ENCODE measurements at places on chromosomes 6 and 20.

- DNase-seq, result no peak
Measured at GRCh38 chr20:618980-619379, 8.9 kb upstream of the TCF15 start.

DNA sequence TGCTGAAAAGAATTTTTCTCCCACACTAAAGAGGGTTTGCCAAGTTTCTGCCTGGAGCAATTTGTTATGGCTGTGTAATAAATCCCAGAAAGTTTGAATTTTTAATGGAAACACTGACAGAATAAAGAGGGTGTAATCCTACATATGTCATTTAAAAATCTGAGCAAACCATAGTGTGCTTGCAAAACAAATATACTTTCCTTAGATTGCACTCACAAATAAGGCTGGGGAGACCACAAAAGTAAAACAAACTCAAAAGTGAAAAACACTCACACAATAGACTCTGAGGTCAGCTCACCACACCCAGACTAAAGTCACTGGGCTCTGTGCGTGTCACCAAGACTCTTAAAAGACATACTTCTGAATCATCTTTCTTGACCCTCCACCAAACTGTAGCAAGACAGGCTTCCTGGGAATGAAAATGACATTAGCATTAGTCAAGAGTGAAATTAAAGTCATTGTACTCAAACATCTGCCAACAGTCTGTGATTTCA, 4.8 kb upstream of the ATXN1 start:
- no peak for DNase-seq

GRCh38 chr6:117552618-117553017, 49.7 kb downstream of the GOPC start:
- DNase-seq, result no peak

- DNase-seq, result no peak
Measured at GRCh38 chr6:70843328-70843918, 113.4 kb downstream of the B3GAT2 start.

GRCh38 chr20:1867495-1868260, 27.5 kb upstream of the SIRPA start:
- DNase-seq, result no peak

DNA sequence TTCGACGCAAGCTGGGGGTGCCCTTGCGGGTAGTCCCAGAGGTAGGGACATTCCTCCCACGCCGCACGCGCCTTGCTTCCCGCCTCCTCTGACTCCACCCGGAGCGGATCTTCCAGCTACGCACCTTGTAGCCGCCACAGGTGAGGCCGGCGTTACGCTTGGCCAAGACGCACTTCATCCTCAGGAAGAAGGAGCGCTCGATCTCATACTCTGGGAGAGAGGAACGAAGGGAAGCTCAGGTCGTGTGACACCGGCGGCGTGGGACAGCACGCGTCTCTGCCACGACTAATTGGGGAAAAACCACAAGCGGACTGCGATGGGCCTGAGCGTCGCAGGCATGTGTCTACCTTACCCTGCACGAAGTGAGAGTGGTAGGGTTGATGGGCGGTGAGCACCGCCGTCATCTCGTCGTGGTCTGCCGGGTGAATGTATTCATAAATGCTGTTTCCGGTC, 15.5 kb downstream of the SIM1 start:
- no peak for DNase-seq

DNA sequence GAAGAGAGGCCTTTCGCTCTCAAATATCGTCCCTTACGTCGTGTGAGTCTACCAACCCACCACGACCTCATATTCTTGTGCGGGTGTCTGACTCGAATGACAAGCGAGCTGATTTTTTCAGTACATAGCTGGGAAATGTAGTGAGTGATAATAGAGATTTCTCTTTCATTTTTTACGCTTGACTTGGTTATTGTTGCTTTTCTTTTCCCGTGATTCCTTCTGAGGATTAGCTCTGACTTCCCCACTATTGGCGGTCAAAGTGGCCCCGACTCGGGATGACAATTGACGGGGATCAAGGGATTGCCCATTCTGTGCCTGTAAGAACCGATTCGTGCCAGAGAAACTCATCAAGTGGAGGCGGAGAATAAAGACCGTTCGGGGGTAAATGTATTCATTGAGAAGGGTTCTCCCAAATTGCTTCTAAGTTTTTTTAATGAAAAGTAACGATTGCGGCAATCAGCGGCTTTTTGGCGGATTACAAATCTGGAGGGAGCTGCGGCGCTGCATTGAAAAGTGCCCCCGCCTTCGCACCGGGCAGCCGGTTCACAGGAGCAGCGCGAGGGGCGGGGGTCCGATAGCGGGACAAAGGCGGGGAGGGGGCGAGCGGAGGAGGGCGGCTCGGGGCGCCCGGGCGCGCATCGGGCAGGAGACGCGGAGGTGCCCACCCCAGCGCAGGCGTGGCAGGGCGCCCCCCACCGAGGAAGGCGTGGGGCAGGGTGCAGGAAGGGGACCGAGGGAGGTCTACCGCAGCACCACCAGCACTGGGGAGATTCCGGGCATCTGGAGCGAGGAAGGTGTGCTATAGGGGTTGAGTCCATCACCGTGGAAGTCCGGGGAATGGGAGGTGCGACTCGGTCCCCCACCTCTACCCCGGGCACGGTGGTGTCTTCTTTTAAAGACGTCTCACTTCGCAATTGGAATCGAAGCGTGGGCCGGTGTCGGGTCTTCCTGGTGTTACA, 44.5 kb upstream of the OSTM1 start:
- DNase-seq, result no peak

DNA sequence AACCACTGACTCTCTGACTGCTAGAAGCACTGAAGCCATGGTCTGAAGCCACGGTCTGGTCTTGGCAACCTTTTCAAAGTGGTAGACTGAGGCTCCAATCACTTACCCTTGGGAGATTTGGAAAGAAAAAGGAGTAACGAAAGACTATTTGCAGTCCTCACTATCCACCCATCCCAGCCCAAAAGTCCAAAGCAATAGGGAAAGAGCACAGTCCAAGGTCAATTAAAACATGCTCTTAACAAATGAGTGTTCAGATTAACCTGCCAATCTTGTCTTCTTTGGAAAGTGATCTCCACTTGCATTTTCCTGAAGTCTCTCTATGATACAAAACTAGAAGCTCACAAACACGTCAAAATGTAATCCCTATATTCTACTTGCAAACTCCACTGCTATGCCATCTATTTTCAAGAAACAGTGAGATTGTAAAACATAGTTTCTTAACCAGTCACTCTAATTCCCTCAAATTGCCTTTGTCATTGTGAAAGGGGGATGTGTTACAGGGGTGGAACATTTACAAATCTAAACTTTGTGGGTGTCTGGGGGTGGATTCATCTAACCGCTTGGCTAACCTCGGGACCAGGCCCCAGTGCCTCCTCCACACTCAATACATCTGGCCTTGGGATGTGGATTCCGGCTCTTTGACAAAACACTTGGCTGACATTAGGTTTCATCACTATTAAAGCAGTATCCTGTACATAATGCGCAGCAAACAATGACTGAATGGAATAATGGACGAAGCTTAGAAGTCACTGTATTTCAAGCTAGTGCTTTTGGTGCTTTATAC, 56.4 kb downstream of the B4GALT5 start:
- no peak for DNase-seq

DNA sequence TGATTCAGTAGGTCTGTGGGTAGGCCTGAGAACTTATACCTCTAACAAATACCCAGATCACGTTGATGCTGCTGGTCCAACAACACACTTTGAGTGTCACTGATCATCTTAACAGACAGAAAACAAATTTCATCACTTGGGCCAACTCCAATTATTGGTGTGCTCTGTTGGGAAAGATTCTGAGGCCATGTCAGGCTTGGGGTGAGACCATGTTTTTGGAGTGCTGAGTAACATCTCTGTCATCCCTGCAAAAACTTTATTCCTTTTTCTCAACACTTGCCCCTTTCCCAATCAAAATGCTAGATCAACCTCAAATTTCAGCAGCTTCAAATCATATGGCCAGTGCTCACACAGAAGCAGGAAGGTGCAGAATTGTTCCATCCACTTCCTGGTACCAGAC, 108.8 kb upstream of the TENT5A start:
- no peak for DNase-seq

DNA sequence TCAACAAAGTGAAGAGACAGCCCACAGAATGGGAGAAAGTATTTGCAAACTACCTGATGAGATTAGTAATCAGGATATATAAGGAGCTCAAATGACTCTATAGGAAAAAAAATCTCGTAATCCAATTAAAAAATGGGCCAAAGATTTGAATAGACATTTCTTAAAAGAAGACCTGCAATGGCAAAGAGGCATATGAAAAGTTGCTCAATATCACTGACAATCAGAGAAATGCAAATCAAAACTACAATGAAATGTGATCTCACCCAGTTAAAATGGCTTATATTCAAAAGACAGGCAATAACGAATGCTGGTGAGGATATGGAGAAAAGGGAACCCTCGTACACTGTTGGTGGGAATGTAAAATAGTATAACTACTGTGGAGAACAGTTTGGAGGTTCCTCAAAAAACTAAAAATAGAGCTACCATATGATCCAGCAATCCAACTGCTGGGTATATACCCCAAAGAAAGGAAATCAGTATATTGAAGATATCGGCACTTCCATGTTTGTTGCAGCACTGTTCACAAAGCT, 65.0 kb downstream of the TOX2 start:
- no peak for DNase-seq

GRCh38 chr6:163754866-163755265, 340.3 kb downstream of the QKI start:
- DNase-seq, result no peak

- DNase-seq, result no peak
Measured at GRCh38 chr6:1437553-1438406, 48.4 kb downstream of the FOXF2 start.

DNA sequence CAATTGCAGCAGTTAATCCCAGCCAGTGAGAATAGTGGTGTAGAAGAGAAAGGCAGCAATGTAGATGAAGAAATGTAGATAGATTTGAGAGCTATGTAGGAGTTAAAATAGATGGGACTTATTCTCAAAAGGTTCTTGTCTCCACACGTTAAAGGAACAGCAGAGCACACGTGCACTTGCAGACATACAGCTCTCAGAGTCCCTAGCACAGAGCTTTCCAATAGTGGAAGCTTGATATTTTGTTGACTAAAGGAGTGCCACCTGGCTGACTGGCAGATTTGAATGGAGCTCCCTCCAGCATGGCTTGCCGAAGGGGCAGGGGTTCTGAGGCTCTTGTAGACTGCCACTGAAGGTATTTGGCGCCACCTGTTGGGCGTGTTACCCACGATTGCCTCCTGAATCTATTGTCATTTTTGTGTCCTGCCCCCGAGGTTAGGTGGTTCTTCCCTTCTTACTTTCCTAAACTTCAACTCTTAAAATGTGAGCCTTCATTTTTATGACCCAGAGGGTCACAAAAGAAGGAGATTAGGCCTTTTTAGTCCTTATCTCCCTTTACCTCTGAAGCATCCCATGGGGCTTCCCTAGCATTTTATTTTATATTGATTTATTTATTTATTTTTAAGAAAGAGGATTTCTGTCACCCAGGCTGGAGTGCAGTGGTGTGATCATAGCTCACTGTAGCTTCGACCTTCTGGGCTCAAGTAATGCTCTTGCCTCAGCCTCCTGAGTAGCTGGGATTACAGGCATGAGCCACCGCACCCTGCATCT, 16.4 kb downstream of the BRD2 start:
- DNase-seq, result no peak

DNA sequence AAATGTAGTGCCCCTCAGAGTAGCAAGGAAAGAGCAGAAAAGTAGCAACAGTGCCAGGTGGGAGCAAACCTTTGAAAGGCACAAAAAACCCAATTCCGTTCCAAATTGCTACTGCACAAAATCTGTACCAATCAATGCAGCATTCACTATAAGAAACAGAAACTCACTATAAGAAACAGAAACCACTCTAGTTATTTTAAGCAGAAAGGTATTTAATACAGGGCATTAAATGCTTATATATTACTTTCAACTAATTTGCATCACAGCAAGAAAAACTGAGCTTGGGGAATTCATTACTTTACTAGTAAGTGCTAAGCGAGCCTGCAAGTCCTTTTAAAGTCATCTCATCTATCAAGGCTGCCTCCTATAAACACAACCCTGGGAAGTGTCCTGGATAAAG, 116.5 kb upstream of the OLIG3 start:
- DNase-seq, result no peak

DNA sequence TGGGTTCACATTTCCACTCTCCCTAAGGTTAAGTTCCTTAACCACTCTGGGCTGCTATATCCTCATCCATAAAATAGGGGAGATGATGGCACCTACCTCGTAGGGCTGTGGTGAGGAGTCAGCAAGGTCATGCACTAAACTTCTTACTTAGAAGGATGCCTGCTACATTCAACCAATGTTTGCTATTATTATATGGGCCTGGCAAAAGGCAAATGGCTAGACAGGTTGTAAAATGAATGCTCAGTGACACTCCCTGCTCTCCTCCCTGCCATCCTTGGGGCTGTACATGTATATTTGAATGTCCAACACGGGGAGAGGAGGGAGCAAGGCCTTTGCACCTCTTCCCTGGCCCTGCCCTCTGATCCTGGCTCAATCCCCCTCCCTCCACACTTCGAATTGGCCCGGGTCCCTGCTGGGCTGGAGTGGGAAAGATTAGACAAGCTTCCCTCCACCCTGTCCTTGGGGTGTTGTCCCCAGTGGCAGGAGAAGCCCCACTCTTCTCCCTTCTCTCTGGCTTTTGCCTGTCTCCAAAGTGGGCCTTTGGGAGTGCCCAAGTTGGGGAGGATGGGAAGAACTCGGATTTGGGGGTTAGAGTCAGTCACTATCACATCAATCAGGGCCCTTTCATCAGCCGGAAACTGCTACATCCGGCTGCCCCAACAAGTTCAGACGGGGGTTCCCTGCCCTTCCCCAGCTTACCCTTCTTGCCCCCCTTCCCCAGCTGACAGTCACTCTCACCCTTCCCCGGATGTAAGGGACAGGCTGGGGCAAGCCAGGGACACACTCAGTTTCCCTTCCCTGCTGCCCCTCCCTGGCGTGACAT, 36.3 kb upstream of the VEGFA start:
- no peak for DNase-seq

DNA sequence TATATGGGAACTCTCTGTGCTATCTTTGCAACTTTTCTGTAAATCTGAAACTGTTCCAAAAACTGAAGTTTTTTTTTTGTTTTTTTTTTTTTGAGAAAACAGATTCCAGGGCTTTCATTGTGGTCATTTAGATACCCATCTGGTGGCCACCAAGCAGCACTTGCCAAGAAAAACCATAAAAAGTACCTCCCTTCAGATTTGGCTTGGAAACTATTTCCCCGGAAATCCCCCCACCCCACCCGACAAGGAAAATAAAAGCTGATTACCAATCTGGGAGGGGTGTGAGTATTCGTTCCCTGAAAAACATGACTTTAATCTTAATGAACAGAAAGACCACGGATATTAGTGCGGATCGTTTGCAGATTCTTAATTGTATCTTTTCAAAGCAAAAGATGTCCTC, 1.9 kb downstream of the NFATC2 start:
- no peak for DNase-seq

DNA sequence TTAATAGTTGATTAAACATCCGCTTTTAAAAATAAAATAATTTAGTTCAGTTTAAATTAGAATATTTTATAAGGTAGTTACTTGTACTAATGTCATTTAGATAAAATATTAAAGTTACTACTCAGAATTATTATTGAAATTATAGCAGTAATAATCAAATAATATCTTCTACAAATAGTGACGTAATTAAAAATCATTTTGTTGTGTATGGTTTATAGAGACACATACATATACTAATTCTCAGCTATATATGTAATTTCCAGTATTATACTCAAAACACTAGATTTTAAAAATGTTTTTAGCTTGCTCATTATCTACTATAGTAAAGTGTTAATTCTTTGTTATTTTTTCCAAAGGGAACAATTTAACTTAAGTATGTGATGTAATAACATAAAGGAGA, 435.2 kb upstream of the MANEA start:
- DNase-seq, result no peak
